ENCODE measurements at places on chromosomes 5 and 9. TPM values are rescaled to one million over a fixed set of nuclear protein-coding genes. Genes with fewer than 3 reads are reported as not detected.
A peak's percentile ranks its signal among the peaks of the same experiment; 100 is the strongest.

- no peaks in the 10 kb centered on the region for H3K4me1 ChIP-seq
- H3K4me3 ChIP-seq, result no peak overlapping the region
- no peak overlapping the region for H3K27ac ChIP-seq
- H3K27me3 ChIP-seq, result no peaks in the 10 kb centered on the region
- H3K36me3 ChIP-seq, result no peaks in the 10 kb centered on the region
- no peak for DNase-seq
These were observed 12.7 kb downstream of the CSF2 start for GRCh38 chr5:132086277-132086794.

GRCh38 chr9:34929506-34930102 lies 28.5 kb upstream of the PHF24 start:
- peak; percentile 32 for DNase-seq
- H3K27me3 ChIP-seq, result no peaks in the 10 kb centered on the region
- no peaks in the 10 kb centered on the region for H3K36me3 ChIP-seq
- H3K4me1 ChIP-seq, result peaks cover 6% of the 10 kb centered on the region
- H3K27ac ChIP-seq, result no peak overlapping the region

Gene KIF12
- 1.1 TPM for total RNA-seq

Gene COL27A1
- total RNA-seq, result 19.2 TPM

Gene SARDH
- total RNA-seq, result 16.9 TPM

Measured in cardiac muscle cell (in vitro differentiated cells and primary cell).